Mammary microvascular endothelial cell (primary cell): ENCODE measurements at places on chromosomes 16 and 17. TPM values are rescaled to one million over a fixed set of nuclear protein-coding genes. Genes with fewer than 3 reads are reported as not detected.

The CNOT1 gene
- 78.2 and 82.1 TPM in 2 replicates for total RNA-seq

The ARHGDIG gene
- total RNA-seq: 0.20 and 2.0 TPM in 2 replicates

The PMFBP1 gene
- 0.93 TPM in 1 of 2 replicates, not detected in the other for total RNA-seq

The SLC4A1 gene
- not detected in 2 replicates for total RNA-seq

The PRSS27 gene
- total RNA-seq: under 0.01 TPM in 1 of 2 replicates, not detected in the other

The BCAR1 gene
- 243 and 270 TPM in 2 replicates for total RNA-seq

The CD300LG gene
- not detected in 2 replicates for total RNA-seq

The SMIM22 gene
- total RNA-seq: not detected in 2 replicates

The KRTAP1-5 gene
- total RNA-seq: not detected in 2 replicates

The SLC22A31 gene
- not detected in 2 replicates for total RNA-seq

The TMEM98 gene
- total RNA-seq: 44.2 and 48.2 TPM in 2 replicates

The GAST gene
- not detected in 2 replicates for total RNA-seq

The C16orf89 gene
- 1.2 and 2.1 TPM in 2 replicates for total RNA-seq

The TBC1D3G gene
- total RNA-seq: 0.89 and 1.5 TPM in 2 replicates

The LPO gene
- total RNA-seq: not detected in 2 replicates

The IST1 gene
- total RNA-seq: 141 and 152 TPM in 2 replicates

The CARD14 gene
- total RNA-seq: 0.13 and 0.44 TPM in 2 replicates

The SLC16A6 gene
- total RNA-seq: 0.20 and 0.74 TPM in 2 replicates

The PHOSPHO1 gene
- total RNA-seq: 0.54 TPM in 1 of 2 replicates, not detected in the other

The GFAP gene
- not detected in 2 replicates for total RNA-seq

The PDE6G gene
- total RNA-seq: 0.20 and 0.25 TPM in 2 replicates

The CD300A gene
- total RNA-seq: not detected in 2 replicates

The SULT1A1 gene
- 4.7 and 6.5 TPM in 2 replicates for total RNA-seq

The UTS2R gene
- total RNA-seq: not detected in 2 replicates

The KRT222 gene
- not detected in 2 replicates for total RNA-seq

The UNC13D gene
- 1.2 and 1.8 TPM in 2 replicates for total RNA-seq

The NPIPA7 gene
- total RNA-seq: 4.6 and 10.9 TPM in 2 replicates

The ACOX1 gene
- 28.8 and 34.1 TPM in 2 replicates for total RNA-seq

The OR3A2 gene
- not detected in 2 replicates for total RNA-seq

The TLCD2 gene
- total RNA-seq: 0.33 and 0.94 TPM in 2 replicates

The CRYM gene
- total RNA-seq: not detected in 2 replicates

The SCARF1 gene
- 102 and 105 TPM in 2 replicates for total RNA-seq

The GRAP gene
- total RNA-seq: 47.5 and 52.1 TPM in 2 replicates

The TP53TG3B gene
- not detected in 2 replicates for total RNA-seq

The ESRP2 gene
- total RNA-seq: 0.33 and 0.54 TPM in 2 replicates

The FBXO39 gene
- total RNA-seq: not detected in 2 replicates

The CHST4 gene
- total RNA-seq: not detected in 2 replicates

The KIF19 gene
- total RNA-seq: 4.9 and 5.0 TPM in 2 replicates

The TRAPPC2L gene
- 66.9 and 84.2 TPM in 2 replicates for total RNA-seq

The DNASE1L2 gene
- total RNA-seq: not detected in 2 replicates

The SMTNL2 gene
- 0.20 TPM in 1 of 2 replicates, not detected in the other for total RNA-seq
